ENCODE measurements at places on chromosomes 11 and 22. TPM values are rescaled to one million over a fixed set of nuclear protein-coding genes. Genes with fewer than 3 reads are reported as not detected.

The CYP2D6 gene
- total RNA-seq: 2.5 TPM

The OR6A2 gene
- not detected for total RNA-seq

The MRGPRX4 gene
- total RNA-seq: not detected

The POLR3H gene
- 43.7 TPM for total RNA-seq

The RIMBP3C gene
- 0.18 TPM for total RNA-seq

The FAM83F gene
- total RNA-seq: not detected

The CPT1A gene
- 46.1 TPM for total RNA-seq

The CALCA gene
- total RNA-seq: not detected

The FOLR1 gene
- total RNA-seq: not detected

The TMEM132A gene
- 0.52 TPM for total RNA-seq

The APLNR gene
- total RNA-seq: not detected

The MMP7 gene
- not detected for total RNA-seq

The MIF gene
- total RNA-seq: 730 TPM
